ENCODE measurements at places on chromosomes 3 and 15.

- no peak for DNase-seq
These were observed 1304.5 kb upstream of the GBE1 start for GRCh38 chr3:83065851-83066460.

DNA sequence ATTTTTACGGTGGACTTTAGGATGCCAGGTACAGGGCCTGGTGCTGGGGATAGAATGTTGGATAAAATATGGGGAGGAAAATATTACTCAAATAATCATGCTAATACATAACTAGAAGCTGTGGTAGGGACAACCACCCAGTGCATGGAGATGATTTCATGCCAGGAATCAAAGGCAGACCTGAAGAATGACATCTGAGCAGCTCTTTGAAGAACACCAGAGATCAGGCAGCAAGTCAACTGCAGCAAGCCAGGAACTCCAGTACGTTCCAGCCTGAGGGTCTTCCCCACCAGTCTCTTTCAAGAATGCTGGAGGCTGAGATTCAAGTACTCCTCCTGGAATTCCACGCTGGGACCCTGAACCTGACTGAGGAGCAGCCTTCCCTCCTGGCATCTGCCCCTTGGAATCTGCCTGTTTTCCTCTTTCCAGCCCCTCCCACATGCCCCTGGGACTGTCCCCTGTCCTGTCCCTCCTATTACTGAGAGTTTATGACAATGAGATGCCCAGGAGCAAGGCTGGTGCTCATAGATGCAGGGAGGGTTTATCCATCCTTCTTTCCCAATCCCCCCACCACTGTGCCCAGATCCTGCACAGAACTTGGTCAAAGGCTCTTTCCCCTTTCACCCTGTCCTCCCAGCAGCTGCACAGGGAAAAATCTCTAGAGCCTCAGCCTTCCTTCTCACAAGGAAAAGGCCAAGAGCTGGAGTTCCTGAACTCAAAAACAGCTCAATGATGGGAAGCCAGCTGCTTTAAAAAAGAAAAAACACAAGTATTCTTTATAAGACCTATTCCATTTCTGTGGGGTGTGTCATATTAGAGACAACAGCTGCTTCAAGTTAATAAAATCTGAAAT lies 68.0 kb downstream of the PDZRN3 start:
- no peak for DNase-seq

GRCh38 chr3:127783642-127784160 lies 38.6 kb downstream of the MGLL start:
- DNase-seq: no peak

DNA sequence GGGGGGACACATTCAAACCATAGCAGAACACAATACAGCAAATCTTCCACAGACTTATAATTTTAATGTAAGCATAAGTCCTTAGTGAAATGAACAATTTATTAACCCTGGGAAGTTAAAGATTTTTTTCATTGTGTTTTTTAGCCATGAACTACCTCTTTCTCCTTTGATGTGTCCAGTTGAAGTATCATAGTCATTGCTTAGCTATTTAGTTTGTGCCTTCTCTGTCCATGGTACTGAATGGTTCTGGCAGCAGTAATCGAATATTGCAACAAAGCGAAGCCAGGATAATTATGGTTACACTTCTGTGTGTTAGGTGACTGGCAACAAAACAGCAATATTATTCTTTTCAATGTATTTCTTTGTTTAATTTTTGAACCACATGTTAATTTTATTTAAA lies 403.0 kb upstream of the ONECUT1 start:
- no peak for DNase-seq

GRCh38 chr3:176737480-176738110 lies 459.7 kb downstream of the TBL1XR1 start:
- DNase-seq: no peak

DNA sequence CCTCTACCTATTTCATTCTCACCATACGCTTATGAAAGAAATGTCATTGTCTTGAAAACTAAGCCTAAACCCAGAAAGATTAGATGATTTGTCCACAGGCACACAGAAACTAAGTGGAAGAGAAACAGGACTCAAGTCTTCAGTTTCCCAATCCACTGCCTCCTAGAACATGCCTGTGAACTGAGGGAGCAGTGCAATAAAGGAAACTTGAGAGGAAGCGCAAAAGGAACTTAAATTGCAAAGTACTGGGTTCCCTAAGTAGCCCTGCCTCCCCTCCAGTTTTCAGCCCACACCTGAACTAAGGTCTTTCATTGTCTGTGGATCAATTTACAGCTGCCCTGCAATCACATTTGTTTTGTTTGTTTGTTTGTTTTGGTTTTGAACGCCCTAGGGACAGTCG lies 56.7 kb upstream of the TSEN2 start:
- DNase-seq: no peak

DNA sequence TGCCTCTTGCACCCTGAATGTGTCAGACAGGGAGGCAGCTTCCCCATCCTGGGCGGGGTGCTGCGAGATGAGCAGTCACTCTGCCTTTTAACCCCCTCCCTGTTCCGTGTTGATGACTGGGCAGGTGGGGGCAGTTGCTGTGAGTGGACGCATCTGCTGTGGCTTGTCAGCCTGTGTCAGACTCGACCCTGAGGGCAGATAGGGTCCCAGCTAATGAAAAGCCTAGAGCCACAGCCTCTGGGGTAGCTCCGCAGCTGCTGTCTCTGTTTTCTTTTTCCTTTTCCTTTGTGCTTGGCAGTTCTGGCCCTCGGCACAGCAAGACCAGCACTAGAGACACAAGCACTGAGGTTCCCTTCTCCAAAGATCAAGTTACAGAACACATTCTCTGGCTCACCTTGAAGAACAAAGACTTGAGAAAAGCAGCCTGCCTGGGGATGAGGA lies 43.0 kb upstream of the GLCE start:
- no peak for DNase-seq

DNA sequence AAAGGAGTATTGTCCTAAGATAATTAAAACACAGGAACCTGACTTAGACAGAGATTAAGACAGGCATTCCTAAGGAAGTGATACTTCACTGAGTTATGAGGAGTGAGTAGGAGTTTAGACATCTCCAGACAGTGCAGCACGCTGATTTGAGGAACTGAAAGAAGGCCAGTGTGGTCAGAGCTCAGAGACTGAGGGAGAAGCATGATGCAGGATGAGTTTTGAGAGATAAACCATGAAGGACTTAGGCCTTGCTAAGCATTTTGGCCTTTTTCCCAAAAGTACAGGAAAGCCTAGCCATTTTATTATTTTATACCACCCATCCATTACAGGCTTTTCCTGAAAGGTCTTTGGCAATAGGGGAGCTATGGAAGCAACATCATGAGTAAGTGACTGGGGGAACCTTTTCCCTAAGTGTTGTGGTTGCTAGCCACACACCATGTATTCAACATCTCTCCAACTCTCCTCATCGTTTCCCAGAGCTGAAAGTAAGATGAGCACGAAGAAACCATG lies 375.6 kb upstream of the TPRG1 start:
- no peak for DNase-seq

GRCh38 chr3:172980849-172981248 lies 160.2 kb downstream of the SPATA16 start:
- DNase-seq: no peak

GRCh38 chr3:42411429-42411828 lies 1.0 kb upstream of the LYZL4 start:
- no peak for DNase-seq

- DNase-seq: no peak
These were observed 143.5 kb upstream of the TGFBR2 start for GRCh38 chr3:30462721-30463470.

DNA sequence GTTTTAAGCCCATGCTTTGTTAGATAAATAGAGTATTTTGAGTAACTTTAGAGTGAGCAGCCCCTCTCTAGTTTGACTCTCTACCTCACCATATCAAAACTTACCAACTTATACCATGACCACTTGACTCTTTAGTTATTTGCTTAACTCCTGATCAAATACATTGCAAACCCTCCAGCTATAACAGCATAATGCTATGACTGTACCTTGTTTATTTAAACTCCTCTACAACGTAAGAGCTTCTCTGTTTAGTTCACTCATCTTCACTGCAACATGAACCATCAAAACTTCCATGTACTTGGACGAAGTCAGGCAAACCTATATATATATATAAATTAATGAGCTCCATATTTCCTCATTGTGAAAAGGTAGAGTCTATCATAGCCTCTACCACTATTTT lies 218.2 kb downstream of the DPH6 start:
- DNase-seq: no peak

DNA sequence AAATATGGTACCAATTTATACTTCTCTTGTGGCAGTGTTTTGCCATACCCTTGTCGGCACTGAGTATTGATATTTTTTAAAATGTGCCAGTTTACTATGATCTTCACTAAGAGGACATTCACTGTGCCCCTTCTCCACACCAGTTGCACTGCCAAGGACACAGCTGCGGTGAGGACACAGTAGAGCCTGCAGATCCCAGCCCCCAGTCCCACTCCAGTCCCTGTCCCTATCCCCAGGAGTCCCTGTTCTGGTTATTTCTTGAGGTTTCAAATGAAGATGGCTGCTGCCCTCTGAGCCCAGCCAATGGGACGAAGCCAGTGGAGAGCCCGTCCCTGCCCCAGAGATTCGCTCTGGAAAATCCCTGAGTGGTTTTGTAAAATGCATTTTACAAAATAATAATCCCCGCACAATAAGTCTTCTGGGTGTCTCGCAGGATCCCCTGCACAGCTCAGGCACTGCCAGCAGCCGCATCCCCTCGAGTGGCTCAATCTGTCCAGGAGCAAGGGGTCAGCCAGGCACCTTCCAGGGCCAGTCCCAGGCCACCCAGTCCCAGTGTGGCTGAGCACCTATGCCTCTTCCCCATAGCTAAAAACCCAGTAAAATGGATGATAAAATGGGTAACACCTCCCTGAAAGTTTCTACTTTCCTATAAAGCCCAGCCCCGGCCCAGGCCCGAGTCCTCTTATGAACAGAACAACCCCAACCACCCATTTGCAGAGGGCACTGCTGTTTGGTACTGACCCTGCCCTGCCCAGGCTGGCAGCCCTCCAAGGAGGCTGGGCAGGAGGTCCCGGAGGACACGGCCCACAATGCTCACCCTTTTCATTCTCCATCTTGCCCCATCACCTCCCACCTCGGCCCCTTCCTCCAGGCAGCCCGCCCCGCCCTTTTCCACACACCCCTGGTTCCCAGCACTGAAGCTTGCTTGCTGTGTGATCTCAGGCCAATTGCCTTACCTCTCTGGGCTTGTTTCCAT lies 91.1 kb downstream of the VGLL4 start:
- DNase-seq: no peak

DNA sequence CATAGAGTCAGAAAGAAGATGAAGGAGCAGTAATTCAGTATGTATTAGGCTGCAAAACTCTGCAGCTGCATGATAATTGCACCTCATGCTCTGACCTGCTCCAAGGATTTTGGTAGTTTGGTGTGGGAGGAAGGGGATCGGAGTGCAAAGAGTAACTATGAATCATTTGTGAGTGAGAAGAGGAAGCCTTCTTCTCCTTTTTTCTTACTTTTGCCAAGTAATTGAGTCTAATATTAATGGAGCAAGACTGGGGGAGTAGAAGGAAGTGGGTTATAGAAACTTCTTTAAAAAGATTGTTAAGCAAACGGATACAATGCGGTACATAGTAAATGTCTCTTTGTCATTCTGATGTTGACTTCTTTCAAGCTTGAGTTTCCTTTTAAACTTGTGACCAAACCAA lies 276.5 kb downstream of the EDEM1 start:
- no peak for DNase-seq

GRCh38 chr3:184864000-184864399 lies 52.0 kb downstream of the VPS8 start:
- DNase-seq: no peak

- DNase-seq: no peak
These were observed 5.3 kb downstream of the SEMA7A start for GRCh38 chr15:74428442-74428787.

GRCh38 chr3:172341482-172342059 lies 106.7 kb downstream of the GHSR start:
- DNase-seq: no peak

- no peak for DNase-seq
These were observed 303.9 kb downstream of the ADAMTS17 start for GRCh38 chr15:100037901-100038300.

DNA sequence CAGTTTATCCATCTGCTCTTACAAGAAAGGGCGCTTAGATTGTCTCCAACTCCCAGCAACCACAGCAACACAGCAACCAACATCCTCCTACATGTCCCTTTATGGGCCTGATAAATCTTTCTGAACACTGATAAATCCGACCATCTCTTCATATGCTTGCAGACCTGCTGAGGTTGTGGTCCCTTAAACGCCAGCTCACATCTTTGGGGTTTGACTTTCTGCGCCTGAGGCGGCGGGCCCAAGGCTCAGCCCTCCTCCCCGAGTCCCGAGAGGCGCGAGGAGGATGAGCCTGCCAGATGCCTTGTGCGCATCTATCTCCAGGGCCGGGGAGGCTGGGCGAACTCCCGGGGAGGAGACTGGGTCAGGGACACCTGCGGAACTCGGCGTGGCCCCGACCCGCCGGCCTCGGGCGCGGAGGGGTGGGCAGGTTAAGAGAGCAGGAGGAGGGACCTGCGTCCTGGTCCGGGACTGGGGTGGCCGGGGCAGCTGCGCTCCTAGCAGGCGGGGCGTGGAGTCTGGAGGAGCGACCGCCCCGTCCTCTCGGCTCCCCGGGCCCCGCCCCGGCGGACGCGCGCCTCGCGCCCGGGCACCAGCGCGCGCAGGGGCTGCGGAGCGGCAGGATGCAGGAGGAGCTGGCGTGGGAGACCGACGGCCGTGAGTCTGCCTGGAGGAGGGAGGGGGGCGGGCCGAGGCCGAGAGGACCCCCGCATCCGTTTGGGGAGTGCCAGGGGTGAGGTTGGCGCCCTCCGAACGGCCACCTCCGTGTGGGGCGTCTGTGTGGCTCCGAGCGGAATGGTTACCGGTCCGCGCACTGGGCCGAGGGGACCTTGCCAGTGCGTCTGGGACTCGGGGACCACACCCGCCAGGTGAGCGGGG lies at the start of gene ANKDD1A:
ANKDD1A (plus strand) TSS at position 592 of the 876 bp plus-strand sequence; CDS start at position 621, 29 bp downstream.
- no peak for DNase-seq

DNA sequence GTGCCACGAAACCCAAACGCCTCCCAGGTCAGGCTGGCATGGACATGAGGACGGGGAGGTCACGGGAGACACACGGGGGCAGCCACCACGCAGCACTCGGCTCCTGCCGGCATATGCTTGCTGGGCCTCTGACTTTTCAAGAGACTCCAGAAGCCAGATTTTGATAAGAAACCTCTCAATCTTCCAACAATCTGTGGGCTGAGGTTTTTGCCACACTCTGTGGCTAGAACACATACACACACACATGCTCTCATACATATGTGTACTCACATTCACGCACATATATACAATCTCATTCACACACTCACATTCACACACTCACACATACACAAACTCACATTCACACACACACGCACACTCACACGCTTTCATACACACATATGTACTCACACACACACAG lies 86.7 kb upstream of the LINGO1 start:
- no peak for DNase-seq
